Left cardiac atrium (tissue), 4 donors: ENCODE measurements at places on chromosomes 1 and 21. TPM values are rescaled to one million over a fixed set of nuclear protein-coding genes. Genes with fewer than 3 reads are reported as not detected.

LGR6 gene
- 6.1 TPM for total RNA-seq

KCNJ6 gene
- not detected for total RNA-seq

DNA sequence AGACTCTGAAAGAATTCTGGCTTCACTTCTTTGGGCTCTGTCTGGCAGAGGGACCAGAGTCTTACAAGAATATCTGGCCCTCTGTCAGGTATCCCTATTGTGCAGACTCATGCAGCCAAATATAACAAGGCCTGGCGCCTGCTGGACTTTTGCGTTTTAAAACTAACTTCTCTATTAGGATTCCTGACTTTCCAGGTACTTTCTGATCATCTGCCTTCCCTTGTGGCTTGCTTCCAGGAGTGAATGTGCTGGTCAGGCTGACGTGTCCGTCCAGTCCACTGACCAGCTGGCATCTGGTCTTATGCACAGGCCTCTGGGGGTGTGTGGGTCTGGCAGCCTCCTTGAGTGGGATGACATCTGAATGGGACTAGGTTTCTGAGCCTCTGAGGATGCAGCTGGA is 8.6 kb upstream of the RAB29 start:
- DNase-seq = peak; percentile 65

- no peak for DNase-seq
These were observed 52.3 kb downstream of the ADAMTS5 start for GRCh38 chr21:26914557-26914956.

GRCh38 chr21:41054018-41054578 is 113.9 kb upstream of the BACE2 start:
- DNase-seq = no peak

DNA sequence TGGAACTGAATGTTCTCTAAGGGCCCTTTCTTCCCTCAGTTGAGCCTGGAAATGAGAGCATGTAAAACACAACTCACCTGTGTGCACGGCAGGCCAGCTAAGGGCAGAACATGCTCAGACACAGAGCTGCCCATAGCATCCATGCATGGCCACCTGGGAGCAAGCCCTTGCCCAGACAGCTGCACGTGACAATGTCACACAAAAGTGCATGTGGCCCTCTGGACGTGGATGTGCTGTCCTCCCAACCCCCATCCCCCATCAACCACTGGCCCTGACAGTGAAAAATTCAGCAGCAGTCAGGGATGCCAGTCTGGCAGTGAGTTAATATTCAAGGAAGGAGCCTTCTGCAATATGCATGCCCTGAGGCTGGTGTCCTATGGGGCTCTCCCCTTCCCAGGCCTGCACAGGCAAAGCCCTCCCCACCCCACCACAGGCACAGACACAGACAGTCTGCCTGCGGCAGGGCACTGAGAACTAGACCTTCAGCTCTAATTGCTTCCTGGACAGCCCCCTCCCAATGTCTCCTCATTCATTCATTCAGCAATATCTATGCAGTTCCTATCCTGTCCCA is 14.6 kb upstream of the COL16A1 start:
- DNase-seq = no peak
